Skeletal muscle tissue (tissue), 5 donors: ENCODE measurements at places on chromosomes 7 and 10. TPM values are rescaled to one million over a fixed set of nuclear protein-coding genes. Genes with fewer than 3 reads are reported as not detected.

Gene PNLIPRP3
- under 0.01 TPM for total RNA-seq

Gene RBP4
- total RNA-seq: 12.5 TPM

Gene ZWINT
- total RNA-seq: 10.4 TPM

Gene AKR1C8
- total RNA-seq: not detected

Gene MAD1L1
- 42.3 TPM for total RNA-seq

Gene ZNF680
- total RNA-seq: 17.7 TPM

Gene DNMBP
- total RNA-seq: 15.1 TPM

Gene BICC1
- 25.6 TPM for total RNA-seq

Gene C10orf53
- total RNA-seq: not detected

Gene LRRN3
- 5.2 TPM for total RNA-seq
